ENCODE measurements at places on chromosomes 7 and 10.

DNA sequence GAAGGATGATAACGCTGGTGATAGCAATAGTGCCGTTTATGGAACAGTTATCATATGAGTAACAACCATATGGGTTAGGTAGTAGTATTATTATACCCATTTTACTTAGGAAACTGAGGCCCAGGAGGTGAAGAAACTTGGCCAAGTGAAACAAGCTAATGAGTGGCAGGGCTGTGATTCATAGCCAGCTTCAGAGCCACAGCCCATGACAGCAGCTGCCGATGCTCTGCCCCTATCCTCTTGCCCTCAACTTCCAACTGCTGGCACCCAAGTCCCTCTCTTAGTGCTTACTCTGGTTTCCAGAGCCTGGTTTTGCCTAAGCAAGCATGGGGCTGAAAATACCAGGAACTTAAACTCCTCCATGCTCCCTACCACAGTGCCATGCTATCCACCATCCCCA, 12.3 kb downstream of the SH3PXD2A start:
- no peak for DNase-seq

GRCh38 chr10:86964061-86964846, 4.0 kb upstream of the ADIRF start:
- DNase-seq: no peak

- no peak for DNase-seq
Measured at GRCh38 chr7:33937871-33938270, 32.5 kb downstream of the BMPER start.

DNA sequence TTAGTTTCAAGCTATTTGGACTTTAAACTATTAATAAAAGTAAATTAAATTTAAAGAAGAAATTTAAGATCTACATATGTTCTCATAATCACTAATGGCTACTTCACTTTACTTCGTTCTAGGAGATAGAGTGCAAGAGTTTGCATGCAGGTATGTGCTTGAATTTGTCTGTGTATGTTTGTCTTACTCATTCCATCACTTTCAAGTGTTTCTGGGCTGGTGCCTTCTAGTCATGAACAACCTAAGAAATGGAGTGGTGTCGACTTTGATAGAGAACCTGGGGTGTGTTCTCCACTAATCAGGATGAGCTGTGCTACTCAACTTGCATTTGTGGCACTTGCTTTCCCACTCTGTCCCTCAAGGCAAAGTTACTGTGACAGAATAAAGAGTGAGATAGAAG, 169.9 kb downstream of the KCND2 start:
- no peak for DNase-seq

GRCh38 chr7:7576344-7576743, 9.7 kb downstream of the MIOS start:
- no peak for DNase-seq

GRCh38 chr10:30822693-30823465, 193.3 kb upstream of the LYZL2 start:
- DNase-seq: no peak

DNA sequence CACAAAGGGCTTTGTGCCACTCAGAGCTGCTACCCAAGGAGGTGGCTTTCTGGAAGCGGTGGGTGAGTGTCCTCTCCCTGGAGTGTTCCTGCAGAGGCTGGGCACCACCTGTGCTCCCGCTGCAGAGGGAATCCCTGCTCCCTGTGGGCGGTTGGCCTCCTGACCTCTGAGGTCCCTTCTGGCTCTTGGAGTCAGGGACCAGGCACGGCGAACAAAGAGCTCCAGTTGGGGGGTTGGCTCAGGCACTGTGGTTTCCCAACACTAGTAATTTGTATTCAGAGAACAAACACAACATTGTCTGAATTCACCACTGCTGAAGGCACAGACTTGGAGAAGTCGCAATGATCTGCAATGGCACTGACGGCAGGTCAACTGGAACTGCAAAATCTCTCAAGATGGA, 328.9 kb downstream of the PRPF18 start:
- no peak for DNase-seq

DNA sequence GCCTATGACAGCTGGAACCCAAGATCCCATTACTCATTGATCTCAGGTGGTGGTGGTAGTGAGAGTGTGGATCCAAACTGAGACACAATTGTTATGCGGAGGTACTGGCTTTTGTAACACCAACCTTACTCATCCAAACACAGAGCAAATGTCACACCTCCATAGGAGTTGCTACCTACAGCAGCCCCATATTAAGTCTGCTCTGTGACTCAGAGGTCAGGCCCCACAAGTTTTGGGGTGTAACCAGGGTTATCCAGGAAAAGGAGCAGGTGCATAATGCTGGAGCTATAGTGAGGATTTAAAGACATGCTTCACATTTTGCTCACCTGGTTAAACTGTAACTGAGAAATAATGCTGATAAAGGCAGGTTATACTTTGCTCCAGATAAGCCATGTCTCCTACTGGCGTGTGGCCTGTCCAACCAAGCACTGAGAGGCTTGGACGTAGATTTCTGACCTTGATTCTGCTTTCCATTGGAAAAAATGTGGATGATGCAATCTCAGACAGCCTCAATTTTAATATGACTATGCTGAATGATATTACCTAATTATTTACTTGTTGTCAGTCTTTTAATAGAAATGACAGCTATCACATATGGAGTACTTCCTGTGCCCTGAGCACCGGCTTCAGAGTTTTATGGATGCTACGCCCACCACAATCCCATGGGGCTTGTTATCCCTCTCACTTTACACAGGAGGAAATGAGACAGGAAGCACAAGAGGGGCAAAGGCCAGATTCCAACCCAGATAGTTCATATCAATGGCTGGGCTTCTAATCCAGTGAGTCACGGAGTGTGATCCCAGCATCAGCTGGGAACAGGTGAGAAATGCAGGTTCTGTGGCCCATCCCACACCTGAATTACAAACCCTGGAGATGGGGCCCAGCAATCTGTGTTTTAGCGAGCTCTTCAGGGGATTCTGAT, 181.3 kb downstream of the CHN2 start:
- DNase-seq: no peak

DNA sequence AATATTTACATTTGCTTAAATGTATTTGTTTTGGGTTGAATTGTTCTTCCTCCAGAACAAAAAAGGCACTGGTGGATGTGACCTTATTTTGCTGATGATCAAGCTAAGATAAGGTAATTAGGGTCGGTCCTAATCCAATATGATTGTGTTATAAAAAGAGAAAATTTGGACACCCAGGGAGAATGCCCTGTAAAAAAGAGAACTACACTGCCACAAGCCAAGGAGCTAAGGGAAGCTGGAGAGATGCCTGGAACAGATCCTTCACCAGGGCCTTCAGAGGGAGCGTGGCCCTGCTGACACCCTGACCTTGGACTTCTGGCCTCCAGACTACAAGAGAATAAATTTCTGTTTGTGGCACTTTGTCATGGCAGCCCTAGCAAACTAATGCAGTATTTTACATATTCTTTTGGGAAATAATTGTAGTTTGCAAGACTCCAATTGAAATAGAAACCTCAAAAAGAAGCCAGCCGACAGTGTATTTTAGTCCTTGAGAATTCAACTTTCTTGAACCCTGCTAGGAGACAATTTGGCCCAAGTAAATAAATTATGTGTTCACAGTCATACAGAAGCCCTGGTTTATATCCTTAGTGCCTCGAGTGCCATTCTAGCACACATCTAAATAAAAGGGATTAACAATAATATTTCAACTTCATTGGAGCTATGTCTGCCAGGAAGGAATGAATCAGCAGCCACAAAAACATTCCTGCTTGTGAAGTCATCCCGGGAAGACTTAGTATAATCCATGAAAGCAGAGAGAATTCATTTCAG, 164.6 kb downstream of the PKD1L1 start:
- no peak for DNase-seq

GRCh38 chr10:113030453-113030852, 80.4 kb downstream of the TCF7L2 start:
- DNase-seq: no peak

DNA sequence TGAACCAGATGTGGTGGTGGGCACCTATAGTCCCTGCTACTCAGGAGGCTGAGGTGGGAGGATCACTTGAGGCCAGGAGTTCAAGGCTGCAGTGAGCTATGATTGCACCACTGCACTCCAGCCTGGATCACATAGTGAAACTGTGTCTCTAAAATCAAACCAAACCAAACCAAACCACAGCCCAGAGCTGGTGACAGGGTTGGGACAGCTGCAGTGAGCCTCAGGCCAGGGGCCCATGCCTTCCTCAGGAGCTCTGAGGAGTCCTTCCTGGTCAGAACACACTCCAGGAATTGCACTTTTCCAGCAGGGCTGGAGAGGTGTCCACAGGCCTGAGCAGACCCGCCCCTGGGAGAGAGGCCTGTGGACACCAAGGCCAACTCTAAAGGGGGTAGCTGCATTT, 32.5 kb upstream of the OCM2 start:
- no peak for DNase-seq

DNA sequence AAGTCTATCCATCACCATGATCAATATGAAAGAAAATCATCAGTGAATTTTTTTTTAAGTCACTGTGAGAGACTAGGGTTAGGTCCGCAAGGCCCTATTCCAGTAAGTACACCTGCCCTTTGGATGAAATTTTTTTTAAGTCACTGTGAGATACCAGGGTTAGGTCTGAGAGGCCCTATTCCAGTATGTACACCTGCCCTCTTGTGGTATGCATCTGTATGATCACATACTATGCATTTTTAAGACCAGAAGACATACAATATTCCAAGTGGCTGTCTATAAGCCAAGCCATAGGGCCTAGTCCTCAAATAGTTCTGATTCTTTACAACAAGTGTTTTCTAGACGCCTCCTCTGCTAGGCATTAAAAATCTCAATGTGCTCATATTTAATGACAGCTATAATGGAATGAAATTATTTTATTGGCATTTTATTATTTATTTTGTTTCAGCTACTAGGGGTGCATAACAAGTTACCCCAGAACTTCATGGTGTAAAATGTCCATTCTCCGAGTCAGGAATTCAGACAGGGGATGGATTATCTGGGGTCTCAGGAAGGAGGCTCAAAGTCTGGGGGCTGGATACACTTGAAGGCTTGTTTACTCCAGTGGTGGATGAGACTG, 53.1 kb downstream of the TEX36 start:
- DNase-seq: no peak

- no peak for DNase-seq
Measured at GRCh38 chr10:10967581-10968256, 50.0 kb upstream of the CELF2 start.

DNA sequence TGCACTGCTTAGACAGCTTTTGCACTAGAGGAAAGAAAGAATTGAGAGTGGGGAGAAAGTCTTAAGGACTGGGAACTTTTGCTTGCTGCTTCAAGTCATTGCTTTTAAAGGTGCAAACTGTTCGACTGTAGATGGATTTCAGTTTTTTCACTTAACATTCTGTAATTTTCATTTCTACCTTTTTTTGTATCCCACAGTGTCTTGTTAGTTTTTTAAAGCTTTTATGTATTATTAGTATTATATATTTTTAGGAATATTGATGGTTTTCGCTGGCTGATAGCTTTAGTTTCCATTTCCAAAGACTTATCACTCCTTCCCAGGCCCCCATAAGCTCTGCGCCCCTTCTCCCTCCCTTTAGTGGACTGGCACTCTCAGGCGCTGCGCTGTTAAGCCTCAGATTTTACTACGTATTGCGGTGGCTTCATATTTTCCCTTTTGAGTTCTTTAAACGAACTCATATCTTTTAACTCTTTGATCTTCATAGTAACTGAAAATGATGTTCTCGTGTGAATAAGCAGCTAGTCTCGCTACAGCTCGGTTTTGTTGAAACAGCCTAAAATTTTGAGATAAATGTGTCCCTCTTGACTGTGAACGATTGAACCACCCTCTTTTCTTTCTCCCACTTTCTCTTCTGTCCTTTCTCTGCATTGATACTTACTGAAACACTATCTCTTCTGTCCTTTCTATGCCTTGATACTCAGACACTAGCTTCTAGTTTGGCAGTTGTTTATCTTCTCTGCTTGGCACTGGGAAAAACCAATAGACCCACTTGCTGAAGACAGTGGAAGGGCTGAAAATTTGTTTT, 2.5 kb upstream of the ETV1 start:
- no peak for DNase-seq

- DNase-seq: peak; percentile 54
Measured at GRCh38 chr10:61974601-61975390, 73.3 kb downstream of the ARID5B start.

GRCh38 chr10:102581401-102581800, 62.9 kb upstream of the TRIM8 start:
- DNase-seq: no peak

DNA sequence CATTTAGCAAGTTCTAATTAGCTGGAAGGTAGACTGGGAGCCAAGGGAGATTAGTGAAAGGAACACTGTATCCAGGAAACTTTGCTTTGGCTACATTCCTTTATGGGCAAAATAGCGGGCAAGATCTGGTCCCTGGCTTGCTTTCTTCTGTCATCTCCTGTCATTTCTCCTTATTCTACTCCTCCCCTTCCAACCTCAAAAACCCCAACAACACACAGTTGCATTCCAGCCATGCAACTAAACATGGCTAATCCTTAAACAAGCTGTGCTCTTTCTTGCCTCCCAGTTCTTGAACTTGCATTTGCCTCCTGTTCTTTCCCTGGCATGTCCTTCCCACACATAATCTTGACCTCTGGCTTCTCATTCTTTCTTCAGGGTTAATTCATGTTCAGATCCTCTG, 59.5 kb upstream of the CDCA7L start:
- no peak for DNase-seq

- no peak for DNase-seq
Measured at GRCh38 chr10:130128062-130128781, 8.0 kb upstream of the GLRX3 start.

DNA sequence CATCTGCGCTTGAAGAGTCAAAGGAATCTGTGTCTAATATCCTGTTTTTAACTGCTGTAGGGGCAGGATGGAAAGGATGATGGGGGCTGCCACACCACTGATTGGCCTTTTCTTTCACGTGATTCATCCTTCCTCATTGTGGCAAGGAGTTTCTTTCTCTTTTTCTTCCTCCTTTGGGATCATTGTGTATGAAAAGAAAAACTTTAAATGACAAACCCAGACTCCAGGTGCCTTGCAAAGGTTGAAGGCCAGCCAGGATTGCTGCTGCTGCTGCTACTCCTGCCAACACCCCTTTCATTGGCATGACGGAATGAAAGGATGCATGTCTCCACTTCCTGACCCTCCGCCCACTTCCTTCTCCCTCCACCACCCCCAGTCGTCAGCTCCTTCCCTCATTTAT, 6.5 kb upstream of the OIT3 start:
- peak; percentile 48 for DNase-seq

GRCh38 chr10:62589689-62590088, 214.8 kb upstream of the ADO start:
- DNase-seq: no peak

DNA sequence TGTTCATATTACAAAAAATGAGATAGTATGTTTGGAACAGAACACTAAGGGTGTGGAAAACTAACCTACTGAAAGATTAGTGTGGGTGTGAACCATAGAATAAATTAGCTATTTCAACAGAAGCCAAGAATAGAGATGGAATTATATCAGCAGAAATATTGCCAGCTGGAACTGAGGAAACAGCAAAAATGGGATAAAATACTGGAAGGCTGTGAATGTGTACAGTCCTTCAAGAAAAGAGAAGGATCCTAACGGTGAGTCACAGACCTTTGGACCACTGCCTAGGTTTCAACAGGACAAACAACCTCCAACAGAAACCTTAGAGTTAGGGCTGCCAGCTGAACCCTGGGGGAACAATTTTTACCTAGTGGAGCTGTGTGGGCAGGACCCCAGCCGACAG, 395.0 kb downstream of the ZWINT start:
- DNase-seq: no peak

- DNase-seq: peak; percentile 19
Measured at GRCh38 chr10:113576852-113577251, 24.0 kb downstream of the HABP2 start.

GRCh38 chr7:99012722-99013121, 131.2 kb downstream of the SMURF1 start:
- DNase-seq: no peak

Measured in suppressor macrophage treated with lipopolysaccharide for 4 hours (primary cell).